ENCODE measurements at places on chromosomes 7 and 10.
A peak's percentile ranks its signal among the peaks of the same experiment; 100 is the strongest.

DNA sequence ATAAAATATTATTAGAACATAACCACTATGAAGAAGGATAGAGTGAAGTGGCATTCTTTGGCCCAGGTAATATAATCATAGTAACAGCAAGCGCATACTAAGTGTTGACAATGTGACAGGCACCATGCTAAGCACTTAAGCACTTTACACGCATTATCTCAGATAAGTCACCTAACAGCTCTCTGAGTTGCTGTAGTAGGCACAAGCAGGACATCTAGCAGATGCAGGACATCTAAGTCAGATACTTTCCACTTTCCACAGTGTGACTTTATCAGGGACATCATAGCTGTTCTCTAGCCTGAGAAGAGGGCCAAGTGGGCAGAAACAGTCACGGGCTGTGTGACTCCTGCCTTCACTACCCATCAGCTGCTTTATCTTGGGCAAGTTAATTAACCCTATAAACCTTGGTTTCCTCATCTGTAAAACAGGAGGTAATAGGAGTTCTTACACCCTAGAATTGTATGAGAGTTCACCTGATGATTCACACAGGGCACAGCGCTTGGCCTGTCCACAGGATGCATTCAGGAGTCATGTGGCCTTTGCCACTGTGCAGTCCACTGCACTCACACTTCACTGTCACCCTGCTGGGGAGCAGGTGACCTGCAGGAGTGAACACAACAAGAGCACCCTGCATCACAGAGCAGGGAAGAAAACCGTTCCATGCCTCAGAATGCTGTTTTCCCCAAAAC lies 12.5 kb downstream of the LIPA start:
- no peak for DNase-seq

DNA sequence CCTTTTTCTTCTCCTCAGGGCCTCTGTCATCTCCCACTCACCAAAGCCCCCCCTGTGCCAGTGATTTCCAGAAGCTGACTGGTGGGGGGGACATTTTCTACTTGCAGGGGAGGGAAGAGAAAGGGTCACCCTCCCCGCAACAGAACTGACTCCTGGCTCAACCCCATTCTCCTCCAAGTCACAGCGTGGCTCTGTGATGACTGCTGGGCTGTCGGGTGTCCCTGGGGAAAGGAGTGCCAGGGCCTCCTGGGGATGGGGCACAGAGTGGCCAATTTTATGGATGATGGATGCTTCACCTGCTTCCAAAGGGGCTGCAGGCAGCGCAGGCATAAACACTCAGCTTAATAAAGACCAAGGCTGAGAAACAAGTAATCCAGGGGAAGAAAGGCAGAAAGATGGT lies 523.0 kb downstream of the PTPRN2 start:
- no peak for DNase-seq

- no peak for DNase-seq
These were observed 301.7 kb downstream of the CSTF2T start for GRCh38 chr10:51397695-51398094.

- no peak for DNase-seq
These were observed 126.6 kb upstream of the PARD3 start for GRCh38 chr10:34941471-34942357.

DNA sequence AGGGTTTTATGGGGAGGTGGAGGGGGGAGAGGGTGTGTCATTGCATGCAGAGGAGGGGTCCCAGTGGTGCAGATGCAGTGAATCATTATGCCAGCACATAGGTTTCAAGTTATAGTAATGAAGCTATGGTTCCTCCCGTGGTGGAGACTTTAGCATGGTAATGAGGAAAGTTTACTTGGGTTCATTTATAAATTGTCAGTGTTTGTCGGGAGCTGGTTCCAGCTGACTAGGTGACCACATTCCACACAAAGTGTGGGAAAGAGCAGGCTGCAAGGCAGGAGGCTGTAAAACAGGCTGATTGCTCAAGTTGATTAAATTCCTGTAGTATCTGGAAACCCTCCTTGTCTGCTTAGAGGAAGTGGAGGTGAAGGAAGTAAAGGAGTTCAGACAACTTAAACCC lies 78.9 kb downstream of the SRI start:
- no peak for DNase-seq

DNA sequence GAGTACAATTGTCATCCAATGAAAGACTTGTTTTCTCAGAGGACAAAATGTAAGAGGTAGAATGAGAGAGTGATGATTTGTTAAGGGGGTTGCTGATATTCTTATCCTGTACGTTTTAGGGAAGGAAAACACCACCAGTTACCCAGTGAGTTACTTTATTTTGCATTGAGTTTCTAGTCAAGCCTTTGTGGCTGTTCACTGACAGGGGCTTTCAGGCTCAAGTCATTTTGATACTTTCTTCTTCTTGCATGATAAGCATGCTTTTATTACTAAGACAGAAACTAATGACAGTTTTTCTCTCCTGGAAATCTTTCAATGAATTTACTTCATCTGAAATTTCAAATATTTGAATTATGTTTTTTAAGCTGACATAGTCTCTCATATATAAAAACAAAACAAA lies 710.2 kb upstream of the POM121L12 start:
- DNase-seq, result no peak

- DNase-seq, result no peak
These were observed 33.5 kb upstream of the DLD start for GRCh38 chr7:107857541-107857912.

DNA sequence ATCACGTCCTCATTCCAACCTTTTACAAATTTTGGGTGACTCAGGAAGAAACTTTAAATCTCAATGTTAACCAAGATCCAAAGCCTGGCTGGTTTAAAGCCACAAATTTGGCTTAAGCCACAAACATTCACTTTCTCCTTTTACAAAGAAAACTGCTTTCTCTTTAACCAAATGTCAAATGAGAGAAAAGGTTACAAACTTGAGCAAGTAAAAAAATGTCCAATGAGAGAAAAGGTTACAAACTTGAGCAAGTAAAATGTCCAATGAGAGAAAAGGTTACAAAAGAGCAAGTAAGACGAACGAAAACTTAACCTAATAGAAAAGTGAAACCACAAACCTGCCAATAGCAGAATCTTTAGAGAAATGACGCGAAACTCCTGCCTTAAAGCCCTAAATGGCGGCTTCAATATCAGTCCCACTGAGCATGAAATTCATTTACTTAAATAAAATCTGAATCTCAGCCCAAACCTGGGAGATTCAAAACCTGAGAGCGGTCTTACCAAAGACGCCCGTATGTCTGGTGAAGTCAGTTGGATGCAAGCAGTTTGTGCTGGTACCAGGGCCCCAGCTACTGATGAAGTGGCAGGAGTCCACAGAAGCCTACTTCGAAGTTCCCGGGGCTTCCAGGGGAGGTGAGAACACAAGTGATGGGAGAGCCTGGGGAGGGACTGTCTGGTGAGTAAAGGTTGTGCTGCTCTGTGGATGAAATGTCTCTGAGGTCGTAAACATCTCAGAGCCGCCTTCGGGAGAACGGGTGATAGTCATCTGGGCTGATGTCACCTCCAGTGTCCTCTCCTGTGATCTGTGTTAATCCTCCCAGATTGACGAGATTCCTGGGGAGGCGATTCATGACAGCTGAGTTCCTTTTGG lies 74.6 kb downstream of the PAXIP1 start:
- no peak for DNase-seq

- no peak for DNase-seq
These were observed 152.4 kb upstream of the ADO start for GRCh38 chr10:62652114-62652513.

- DNase-seq, result no peak
These were observed 81.6 kb downstream of the DNAJB6 start for GRCh38 chr7:157418204-157419034.

DNA sequence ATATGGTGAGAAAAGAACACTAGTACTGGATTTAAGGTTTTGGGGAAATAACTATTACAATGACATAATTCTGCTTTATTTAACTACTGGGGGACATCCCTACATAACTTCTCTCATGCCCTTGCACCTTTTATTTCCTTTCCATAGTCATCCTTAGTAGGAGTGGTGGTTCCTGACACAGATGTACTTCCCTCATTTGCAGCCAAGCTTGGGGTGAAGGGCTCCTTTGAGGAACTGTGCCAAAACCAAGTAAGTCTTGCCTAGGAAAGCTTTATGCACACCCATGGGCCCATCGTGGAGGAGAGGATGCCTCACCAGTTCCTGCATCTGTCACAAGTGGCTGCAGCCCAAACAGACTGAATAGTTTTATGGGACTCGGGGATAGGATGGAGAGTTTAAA lies 20.6 kb downstream of the ZDHHC6 start:
- no peak for DNase-seq

GRCh38 chr7:77482015-77482414 lies 55.1 kb upstream of the PTPN12 start:
- no peak for DNase-seq

GRCh38 chr7:40582539-40582938 lies 447.7 kb downstream of the SUGCT start:
- DNase-seq, result no peak

- DNase-seq, result no peak
These were observed 111.8 kb upstream of the FEZF1 start for GRCh38 chr7:122416336-122416735.

DNA sequence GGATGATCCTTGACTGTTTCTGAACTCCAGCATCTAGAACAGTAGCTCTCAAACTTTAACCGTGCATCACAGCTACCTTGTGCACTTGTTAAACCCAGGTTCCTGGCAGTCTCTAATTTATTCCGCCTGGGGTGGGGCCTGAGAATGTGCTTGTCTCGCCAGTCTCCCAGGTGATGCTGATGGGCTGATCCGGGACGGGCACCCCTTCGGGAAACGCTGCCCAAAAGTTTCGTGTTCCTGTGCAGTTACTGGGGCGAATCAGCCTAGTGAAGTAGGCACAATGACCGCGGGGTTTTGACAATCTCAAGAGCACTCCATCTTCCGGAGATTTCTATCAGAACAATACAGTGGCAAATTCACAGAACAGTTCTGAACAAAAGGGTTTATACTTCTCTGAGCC lies 29.9 kb downstream of the ADCYAP1R1 start:
- DNase-seq, result no peak

DNA sequence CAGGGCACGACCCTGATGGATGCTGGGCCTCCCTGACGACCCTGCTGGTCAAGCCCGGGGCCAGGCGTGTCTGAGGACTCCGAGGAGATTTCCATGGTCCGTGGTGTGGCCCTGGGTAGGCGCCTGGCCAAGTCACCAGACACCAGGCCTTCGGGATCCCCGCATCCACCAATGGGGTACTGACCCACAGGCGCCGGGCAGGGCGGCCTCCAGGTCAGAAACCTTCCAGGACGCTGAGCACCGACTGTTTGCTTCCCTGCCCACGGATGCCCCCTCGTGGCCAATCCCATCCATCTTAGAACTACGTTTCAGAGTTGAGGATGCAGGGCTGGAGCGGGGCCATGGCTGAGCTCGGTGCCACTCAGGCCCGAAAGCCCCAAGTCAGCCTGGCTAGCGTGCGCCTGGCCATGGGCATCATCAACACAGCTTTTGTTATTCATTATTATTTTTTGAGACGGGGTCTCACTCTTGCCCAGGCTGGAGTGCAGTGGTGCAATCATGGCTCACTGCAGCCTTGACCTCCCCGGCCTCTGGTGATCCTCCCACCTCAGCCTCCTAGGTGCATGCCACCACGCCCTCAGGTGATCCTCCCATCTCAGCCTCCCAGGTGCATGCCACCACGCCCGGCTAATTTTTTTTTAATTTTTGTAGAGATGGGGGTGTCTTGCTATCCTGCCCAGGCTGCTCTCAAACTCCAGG lies 7.1 kb upstream of the AMZ1 start:
- peak; percentile 81 for DNase-seq

GRCh38 chr10:51960494-51960895 lies 261.1 kb upstream of the CSTF2T start:
- DNase-seq, result no peak

- no peak for DNase-seq
These were observed 383.9 kb downstream of the AUTS2 start for GRCh38 chr7:69982197-69982596.

DNA sequence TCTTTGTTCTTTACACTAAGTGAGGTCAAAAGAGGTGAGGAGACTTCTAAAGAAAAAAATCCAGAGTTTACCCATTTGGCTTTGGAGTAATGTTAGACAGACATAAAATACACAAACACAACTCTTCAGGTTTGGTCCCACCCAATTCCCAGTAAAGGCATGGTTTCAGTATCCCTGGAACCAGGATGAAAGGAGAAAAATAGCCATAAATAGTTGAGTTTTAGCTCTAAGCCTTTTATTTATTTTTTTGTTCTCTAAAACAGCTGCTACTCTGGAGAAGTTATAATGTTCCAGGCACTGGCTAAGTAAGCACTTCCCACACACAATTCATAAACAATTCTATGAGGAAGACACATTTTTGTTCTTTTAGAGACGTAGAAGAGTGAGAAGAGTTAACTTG lies 4.0 kb downstream of the ABCB1 start:
- no peak for DNase-seq

Measured in left forelimb (tissue), 1 donor.